ENCODE measurements at places on chromosomes 7 and 10.

GRCh38 chr7:41378156-41378555, 324.7 kb downstream of the INHBA start:
- DNase-seq: no peak

DNA sequence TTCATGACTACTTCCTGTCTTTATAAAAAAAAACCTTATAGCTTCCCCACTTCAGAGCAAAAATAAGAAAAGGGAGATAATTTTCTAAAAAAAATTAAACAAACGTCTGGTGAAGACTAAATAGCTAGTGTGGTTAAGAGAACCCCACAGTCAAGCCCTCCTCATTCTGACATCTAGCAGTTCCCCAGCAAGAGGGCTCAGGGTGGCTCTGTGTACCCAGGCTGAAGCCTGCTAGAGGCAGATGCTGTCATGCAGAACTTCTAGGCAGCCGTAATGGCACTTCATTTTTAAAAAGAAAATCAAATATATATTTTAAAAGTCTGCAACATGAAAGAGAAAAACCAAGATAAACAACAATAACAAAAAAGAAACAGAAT, 223.1 kb upstream of the KLF14 start:
- no peak for DNase-seq

- no peak for DNase-seq
Observed at GRCh38 chr10:128174581-128175559, 48.6 kb upstream of the MKI67 start.

- DNase-seq: no peak
Observed at GRCh38 chr7:105742787-105743186, 133.6 kb downstream of the ATXN7L1 start.

DNA sequence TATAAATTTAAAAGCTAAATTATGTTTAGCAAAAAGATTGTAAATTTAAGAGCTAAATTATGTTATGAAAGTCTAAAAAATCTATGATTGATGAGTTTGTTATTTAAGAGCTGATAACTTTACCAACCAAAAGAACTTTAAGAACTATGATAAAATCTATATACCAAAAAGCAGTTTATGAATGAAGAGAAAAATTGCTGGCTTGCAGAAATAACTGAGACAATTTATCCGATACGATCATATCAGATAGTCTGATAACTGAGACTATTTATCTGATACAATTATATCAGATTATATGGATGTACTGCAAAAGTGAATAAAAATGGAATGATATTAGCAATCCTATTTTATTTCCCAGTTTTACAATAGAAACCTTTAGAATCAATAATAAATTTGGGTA, 50.2 kb downstream of the IQUB start:
- DNase-seq: no peak

DNA sequence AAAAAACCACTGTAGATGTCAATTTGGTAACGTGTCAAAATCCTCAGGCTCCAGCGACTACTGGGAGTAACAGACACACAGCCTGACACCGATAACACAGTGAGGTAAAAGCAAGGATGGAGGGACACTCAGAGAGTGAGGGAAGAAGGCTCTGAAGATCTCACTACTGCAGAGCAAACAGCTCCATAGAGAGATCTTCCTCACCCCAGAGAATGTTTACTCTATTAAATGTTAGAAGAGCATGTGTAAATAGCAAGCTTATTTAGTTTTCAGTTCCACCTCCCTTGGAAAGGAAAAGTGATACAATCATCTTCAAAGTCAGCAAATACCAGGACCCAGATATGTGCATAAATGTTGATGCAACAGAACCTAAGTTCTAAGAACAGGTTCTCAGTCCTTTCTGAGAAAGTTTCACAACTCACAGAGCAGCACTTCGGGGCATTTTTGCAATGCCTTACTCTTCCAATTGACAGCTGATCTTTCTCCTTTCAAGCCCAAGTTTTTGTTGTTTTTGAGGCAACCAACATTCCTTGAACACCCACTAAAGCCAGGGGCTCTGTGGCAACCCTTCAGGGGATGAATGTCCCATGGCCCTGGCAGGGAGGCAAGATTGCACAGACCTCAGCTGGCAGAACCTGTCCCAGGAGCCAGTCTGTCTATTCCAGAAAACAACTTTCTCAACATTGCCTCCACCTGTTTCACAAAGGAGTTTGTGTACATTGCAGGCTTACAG, 177.4 kb downstream of the SFMBT2 start:
- no peak for DNase-seq

DNA sequence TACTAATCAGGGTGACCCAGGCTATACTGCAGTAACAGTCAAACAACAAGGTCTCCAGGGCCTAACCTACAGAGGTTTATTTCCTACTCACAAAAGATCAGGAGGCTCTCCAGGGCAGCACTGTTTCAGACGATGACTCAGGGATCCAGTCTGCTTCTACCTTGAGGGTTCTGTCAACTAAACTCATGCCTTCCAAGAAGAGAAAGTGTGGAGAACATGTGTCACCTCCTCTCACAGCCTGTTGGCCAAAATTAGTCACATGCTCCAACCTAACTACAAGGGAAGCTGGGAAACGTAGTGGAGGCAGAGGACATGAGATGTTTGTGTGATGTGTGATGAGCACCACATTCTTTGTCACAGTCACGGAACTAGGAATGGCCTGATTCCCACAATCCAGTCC, 14.7 kb upstream of the INA start:
- no peak for DNase-seq

DNA sequence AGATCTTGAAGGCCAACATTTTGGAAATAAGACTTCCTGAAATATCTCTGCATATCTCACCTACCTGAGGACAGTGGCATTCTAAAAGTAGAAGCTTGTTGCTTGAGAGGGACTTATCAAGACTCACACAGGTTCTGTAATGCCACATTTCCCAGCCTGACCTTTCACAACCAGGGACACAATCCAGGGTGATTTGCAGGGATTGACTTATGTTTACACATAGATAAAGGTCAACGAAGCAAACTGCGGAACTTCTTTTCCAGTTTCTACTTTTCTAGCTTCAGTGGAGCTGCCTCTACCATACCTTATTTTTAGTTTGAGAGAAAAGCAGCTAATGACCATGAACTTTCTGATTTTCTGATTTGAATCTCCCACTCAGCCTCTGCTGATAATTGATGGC, 148.7 kb downstream of the SLC16A9 start:
- no peak for DNase-seq

- no peak for DNase-seq
Observed at GRCh38 chr7:134452991-134453473, 5.9 kb downstream of the AKR1B1 start.

DNA sequence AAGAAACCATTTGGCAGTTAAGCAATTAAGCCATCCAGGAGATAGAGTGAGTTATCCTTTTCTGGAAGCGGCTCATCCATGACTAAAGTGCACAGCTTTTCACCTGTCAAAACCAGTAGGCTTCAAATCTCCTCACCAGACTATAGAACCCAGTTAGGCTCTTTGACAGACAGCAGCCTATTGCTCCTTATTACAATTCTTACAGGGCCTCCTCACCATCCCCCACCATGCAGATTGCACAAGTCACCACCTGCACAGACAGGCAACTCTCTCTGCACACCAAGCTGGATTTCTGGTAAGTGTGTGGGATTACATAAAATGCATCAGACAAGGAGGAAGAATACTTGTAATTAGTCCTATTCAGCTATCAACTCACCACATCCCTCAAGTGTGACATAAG, 301.6 kb downstream of the SNX13 start:
- no peak for DNase-seq

- DNase-seq: no peak
Observed at GRCh38 chr7:18877874-18878273, 239.6 kb downstream of the TWIST1 start.

- no peak for DNase-seq
Observed at GRCh38 chr7:28469562-28469961, 57.2 kb downstream of the CREB5 start.

DNA sequence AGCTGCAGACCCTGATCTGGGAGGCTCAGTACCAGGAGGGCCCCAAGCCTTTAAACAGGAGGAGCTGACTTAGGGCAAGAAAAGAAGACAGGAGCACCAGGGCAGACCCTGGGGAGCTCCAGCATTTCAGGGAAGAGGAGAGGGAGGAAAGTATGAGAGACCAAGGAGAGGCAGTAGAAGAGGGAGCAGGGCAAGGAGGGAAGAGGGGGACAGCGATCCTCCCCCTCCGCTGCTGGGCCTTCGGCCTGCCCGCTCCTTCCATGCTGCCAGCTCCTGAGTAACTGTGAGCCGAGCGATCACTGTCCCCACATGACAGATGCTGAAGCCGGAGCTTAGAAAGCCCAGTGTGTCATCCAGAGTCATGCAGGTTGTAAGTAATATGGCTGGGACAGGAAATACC, 65.9 kb downstream of the ALOX5 start:
- DNase-seq: no peak

GRCh38 chr7:75813781-75814236, at the start of gene CCL24:
Gene CCL24 (minus strand): TSS chr7:75813806. CDS start chr7:75813715, 91 bp downstream.
- no peak for DNase-seq

- DNase-seq: no peak
Observed at GRCh38 chr7:29328045-29328444, 133.5 kb downstream of the CHN2 start.

- DNase-seq: no peak
Observed at GRCh38 chr7:140526787-140527664, 47.7 kb upstream of the MKRN1 start.

Data from stimulated activated CD4-positive, alpha-beta T cell treated with anti-CD3 and anti-CD28 coated beads, Interleukin-15, amount 100 ng/mL, for 1 hour (primary cell).